ENCODE measurements at places on chromosomes 5 and 9.

GRCh38 chr5:50653946-50654345 is 12.5 kb upstream of the PARP8 start:
- DNase-seq: no peak

GRCh38 chr9:89939181-89939580 is 334.4 kb downstream of the GADD45G start:
- DNase-seq: no peak

DNA sequence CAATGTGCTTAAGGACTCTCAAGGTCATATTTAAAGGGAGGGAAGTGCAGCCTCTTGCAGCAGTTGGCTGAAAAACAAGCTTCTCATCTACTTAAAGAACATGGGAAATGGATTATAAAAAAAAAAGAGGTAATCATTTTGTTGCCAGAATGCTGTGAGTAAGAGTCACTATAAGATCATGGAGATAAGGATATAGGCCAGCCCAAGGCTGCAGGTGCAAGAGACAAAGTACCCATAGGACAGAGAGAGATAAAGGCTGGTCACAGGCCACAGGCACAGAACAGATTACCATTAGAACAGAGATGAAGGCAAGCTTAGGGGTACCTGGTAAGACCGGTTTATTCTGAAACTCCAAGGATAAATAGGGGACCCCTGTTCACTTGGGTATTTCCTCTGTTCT is 70.5 kb downstream of the CDKN2A start:
- DNase-seq: no peak

- DNase-seq: no peak
Observed at GRCh38 chr5:166497496-166498104, 1793.8 kb upstream of the WWC1 start.

GRCh38 chr5:88033191-88033590 is 235.5 kb downstream of the TMEM161B start:
- no peak for DNase-seq

GRCh38 chr9:137388589-137389427 is 34.2 kb downstream of the EXD3 start:
- no peak for DNase-seq

DNA sequence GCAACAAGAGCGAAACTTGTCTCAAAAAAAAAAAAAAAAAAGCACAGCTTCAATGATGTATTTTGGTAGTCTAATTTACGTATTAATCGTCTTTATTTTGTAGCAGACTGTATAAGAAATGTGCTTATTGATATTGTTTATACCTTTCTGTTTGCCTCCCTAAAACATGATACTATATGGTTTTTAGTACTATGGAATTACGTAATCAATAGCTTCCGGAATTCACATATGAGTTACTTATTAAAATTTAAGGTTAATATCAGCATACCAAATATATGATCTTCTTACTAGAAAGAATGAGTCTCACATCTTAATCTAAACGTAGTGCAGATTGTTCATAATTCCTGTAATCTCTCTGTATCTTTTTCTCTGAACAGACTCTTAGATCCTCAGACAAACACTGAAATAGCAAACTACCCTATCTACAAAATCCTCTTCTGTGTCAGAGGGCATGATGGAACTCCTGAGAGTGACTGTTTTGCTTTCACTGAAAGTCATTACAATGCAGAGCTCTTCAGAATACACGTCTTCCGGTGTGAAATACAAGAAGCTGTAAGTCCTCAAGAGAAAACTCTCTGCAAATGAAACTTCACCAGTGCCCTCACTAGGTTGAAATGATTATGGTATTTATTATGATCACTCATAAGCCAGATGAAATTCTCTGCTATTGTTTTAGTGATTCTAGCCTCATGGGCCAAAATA is 44.4 kb upstream of the GPR21 start:
- DNase-seq: no peak

All from HS-27A (cell line).